Stimulated activated CD4-positive, alpha-beta T cell treated with anti-CD3 and anti-CD28 coated beads, Interleukin-4, amount 100 ng/mL, for 4 hours (primary cell): ENCODE measurements at places on chromosomes 13 and 19.

DNA sequence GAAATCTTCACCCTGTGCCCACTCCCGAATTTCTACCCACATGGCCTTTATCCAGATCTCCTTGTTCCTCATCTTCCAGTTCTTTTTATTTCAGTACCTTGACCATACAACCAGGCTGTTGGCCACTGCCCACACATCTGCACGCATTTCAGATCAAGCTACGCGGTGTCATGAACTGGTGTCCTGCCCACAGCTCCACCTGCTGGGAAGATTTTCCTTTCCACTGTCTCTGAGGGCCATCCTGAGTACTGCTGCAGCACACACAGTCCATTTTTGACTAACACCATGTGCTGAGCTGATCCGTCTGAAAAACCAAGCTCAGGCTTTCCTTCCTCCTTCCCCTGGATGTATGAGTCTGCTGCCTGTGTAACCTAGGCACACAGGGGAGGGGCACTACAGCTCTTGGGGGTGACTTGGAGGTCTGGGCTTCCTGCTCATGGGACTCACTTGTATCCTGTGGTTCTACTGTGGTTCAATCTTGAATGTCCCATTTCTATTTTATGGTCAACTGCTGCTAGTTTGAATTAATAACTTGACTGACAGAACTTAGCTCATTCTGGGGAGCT is 71.9 kb downstream of the WASF3 start:
- no peak for DNase-seq

- DNase-seq: peak; percentile 66
Observed at GRCh38 chr19:2168619-2169424, 5.1 kb downstream of the DOT1L start.

GRCh38 chr13:37201081-37201480 is 95.6 kb upstream of the CSNK1A1L start:
- DNase-seq: no peak

DNA sequence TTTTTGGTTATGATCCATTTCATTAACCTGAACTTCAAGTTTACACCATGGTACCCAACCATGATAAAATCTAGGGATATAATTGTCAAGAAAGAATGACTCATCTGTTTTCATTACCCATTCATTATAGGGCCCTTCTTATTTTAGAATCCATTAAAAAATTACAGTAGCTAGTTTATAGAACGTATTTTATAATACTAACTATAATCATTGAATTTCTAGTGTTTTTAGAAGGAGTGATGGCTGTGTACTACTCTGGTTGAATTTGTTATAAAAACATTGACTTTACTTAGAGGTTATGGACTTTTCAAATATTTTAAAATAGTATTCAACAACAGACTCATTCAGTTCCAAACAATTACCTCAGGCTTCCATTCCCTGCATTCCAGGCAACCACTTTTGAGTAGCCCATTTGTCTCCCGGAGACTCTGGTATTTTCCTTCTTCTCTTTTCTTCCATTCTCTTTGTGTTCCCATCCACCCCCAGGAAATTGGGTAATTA is 71.9 kb upstream of the KLF12 start:
- no peak for DNase-seq

DNA sequence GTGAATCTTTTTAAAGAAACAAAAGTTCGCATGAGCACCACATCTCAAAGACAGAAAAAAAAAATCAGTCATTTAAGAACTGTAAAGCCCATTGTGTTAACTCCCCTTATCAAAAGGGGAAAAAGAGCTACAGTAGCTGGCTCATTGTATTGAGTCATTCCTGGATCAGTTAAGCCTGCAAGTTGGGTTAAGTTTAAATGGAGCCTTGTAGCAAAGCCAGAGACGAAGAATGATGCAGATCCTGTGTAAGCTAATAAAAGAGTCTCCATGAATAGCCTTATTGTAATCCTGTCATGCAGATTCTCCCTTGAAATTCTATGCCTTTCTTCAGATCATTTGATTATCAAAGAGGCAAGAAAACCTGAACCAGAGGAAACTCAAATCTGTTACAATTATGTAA is 83.8 kb downstream of the CRYL1 start:
- no peak for DNase-seq

GRCh38 chr13:107299717-107300116 is 731.8 kb upstream of the ARGLU1 start:
- no peak for DNase-seq

DNA sequence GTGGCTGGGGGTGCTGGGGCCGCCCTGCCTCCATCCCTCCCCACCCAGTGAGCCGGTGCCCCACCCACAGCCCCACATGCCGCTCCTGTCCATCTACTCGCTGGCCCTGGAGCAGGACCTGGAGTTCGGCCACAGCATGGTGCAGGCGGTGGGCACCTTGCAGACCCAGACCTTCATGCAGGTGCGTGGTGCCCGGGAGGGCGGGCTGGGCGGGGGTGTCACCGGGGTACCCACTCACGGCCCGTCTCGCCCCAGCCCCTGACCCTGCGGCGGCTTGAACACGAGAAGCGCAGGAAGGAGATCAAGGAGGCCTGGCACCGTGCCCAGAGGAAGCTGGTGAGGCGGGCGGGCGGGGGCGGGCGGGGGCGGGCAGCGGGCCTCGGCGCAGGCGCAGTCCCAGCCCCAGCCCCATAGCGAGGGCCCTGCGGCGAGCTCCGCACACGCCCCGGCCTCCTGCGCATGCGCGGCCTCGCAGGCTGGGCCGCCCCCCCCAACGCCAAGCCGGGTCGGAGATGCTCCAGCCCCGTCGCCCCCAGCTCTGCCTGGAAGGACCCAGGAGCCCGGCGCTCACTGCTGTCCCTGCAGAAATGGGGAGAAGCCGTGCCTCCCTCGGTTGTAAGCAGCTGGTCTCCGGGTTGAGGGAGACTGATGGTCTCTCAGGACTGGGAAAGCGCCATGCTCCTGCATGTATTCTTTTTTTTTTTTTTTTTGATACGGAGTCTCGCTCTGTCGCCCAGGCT is 7.7 kb downstream of the ARHGAP45 start:
- DNase-seq: peak; percentile 88

DNA sequence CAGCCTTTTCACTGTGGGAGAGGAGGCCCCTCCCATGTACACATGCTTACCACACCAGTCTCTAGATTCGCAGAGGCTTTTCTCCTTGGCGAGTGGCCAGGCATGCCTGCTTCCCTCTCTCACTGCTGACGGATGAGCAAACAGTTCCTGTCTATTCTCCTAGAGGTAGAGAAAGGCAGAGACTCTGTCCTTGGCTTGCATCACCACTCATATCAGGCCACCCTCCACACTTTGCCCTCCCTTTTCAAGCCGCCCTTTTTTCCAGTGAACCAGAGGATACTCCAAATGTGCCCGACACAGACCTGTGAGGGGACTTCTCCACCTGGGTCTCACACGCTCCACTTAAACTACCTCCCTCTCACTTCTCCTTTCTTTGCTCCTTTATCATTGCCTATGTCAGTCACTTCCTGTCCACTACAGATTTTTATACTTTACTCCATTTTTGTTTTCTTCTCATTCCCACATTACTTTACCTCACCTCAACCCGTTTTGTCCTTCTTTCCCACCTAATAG is 284.6 kb downstream of the DNAJC15 start:
- no peak for DNase-seq

GRCh38 chr19:38162632-38163031 is 61.4 kb downstream of the DPF1 start:
- no peak for DNase-seq

DNA sequence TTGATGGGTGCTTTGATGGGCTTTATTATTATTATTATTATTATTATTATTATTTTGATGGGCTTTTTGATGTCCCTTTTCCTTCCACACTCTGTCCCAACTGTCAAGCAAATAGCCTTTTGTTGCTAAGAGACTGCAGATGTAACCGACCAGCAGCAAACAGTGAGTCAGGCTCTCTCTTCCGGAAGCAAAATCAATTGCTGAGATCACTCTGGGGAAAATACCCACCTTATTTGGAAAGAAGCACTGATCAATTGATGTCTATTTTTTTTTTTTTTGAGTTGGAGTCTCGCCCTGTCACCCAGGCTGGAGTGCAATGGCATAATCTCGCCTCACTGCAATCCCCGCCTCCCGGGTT is 2.9 kb downstream of the LDLR start:
- peak; percentile 51 for DNase-seq

GRCh38 chr19:2087621-2088100 is 8.5 kb downstream of the MOB3A start:
- DNase-seq: no peak

DNA sequence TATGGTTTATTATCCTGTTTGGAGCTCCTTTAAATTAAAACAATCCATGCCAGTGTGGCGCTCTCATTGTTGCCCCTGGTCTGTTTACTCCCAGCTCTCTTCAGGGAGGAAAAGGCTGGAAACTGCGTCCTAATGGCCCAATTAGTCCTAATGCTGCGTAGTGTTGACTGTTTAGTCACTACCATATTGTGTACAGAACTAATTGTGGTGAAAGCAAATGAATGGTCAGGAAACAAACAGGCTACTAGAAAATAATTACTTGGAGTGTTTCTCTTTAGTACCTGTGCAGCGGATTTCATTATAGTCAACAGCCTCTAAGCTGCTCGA is 54.5 kb upstream of the MTIF3 start:
- DNase-seq: no peak

- no peak for DNase-seq
Observed at GRCh38 chr13:53237696-53238095, 209.1 kb downstream of the OLFM4 start.

GRCh38 chr13:99626461-99627082 is 125.3 kb downstream of the TM9SF2 start:
- DNase-seq: no peak

- no peak for DNase-seq
Observed at GRCh38 chr13:23966221-23966690, 69.0 kb upstream of the C1QTNF9B start.

GRCh38 chr19:47049307-47049700 is 880 bp upstream of the TMEM160 start:
- DNase-seq: no peak

- DNase-seq: no peak
Observed at GRCh38 chr19:31166206-31166605, 183.0 kb downstream of the TSHZ3 start.

DNA sequence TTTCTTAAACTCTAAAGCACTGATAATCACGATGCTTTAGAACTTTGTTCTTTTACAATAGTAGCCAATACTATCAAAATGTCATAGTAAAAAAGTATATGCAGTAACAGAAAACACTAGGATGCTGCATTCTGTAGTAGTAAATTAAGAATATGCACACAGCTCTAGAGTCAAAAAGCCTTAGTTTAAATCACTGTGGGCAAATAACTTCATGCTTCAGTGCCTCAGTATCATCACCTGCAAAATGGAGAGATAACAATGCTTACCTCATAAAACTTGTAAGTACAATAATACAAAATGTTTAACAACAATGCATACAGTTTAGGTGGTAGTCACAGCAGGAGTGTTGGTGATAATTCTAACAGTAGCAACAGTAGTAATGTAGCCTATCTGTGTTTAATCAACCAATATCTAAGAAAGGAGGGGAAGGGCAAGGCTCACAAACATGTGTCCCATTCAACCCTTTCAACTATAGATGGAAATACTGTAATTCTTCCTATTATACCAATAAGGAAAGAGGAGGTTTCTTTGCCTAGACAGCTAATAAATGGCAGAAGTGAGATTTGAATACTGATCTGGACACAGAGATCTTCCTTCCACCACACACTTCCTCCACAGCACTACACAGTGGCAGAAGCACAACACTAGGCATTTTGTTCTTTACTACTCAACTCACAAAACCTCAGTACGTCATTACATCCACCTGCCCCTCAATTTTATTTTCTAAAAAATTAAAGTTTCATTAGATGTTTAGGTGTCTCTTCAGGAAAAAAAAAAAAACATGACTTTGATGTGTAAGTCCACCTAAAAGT is 4.6 kb downstream of the RBM26 start:
- DNase-seq: no peak

DNA sequence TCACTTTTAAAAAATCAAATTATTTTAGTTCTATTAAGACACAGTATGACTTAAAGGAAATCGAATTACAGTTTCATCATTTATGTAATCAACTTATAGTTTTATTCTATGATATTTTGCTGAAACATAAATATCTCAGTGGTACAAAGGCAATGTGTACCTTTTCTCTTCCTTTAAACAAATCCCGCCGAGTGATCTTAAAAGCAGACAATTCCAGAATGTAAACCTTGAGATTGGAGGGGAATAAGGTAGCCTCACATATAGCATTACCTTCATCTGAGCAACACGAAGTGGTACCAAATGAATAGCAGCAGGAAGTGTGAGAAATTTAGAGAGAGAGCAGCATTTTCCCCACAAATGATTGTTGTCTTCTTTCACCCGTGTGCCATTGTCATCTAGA is 842.2 kb upstream of the GPC6 start:
- DNase-seq: no peak

GRCh38 chr13:28411831-28412353 is 83.0 kb downstream of the FLT1 start:
- DNase-seq: no peak

GRCh38 chr19:7705387-7706187 is 3.7 kb upstream of the FCER2 start:
- peak; percentile 67 for DNase-seq

DNA sequence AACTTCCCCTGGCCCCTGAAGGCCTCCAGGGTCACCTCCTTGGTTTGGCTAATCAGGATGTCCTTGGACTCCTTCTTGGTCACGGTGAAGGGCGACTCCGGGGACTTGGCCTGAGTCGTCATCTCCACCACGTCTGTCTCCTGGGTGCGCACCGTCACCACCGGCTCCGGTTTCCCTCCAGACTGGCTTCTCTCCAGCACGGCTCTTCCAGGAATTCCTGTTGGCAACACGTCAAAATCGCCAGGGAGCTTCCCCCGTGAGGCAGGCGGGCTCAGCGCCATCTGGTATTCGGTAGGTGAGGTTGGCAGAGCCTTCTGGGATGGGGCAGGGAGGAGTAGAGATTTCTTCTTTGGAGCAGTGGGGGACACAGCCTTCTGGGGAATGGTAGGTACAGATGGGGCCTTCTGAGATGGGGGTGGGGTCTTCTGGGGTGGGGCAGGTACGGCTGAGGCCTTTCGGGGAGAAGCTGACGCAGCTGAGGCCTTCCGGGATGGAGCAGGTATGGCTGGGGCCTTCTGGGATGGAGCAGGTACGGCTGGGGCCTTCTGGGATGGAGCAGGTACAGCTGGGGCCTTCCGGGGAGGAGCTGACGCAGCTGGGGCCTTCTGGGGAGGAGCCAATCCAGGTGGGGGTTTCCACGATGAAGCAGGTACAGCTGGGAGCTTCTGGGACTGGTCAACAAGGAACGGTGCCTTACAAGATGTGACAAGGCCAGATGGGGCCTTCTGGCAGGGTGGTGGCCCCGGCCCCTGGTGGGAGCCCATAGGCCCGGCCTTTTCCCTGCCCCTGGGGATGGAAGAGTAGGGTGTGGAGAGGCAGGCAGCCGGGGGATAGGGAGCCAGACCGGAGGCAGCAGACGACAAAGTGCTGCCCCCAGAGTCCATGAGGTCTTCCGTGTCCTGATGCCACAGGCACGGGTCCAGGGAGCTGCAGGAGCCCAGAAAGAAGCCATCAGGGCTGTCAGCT is 3.8 kb downstream of the GARIN5B start:
- no peak for DNase-seq

GRCh38 chr19:8609279-8610040 is 1.1 kb downstream of the ADAMTS10 start:
- DNase-seq: no peak
